ENCODE measurements at places on chromosomes 11 and 22.

GRCh38 chr11:128499613-128500253 lies 87.6 kb downstream of the ETS1 start:
- DNase-seq, result no peak

DNA sequence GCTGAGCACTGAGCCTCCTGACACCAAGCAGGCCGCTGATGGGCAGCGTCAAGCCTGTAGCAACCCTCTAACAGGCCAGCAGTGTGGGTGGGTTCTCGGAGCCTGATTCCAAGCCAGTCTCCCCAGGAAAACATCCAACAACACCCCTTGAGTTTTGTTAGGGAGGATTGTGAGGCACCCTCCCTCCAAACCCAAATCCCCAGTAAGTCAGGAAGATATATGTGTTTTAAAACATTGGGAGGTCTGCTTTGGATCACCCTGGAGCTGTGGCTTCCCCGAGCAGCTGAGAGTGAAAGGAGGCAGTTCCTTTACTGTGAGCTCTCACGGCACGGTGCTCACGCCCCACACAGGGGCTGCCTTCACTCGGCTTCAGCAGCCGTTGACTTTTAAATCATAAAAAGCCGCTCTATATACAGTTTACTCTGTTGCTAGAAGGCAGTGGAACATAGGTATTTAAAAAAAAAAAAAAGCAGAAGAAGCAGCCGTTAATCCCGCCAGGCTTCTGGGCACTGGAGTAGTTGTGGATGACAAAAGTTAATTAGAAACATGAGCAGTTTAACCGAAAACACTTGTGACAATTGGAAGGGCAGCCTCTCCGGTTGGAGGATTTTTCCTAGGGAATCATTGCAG lies 218.6 kb downstream of the NAV2 start:
- peak; percentile 4 for DNase-seq

GRCh38 chr11:115896084-115896483 lies 391.9 kb upstream of the CADM1 start:
- DNase-seq, result no peak

GRCh38 chr22:21718499-21718898 lies 17.1 kb downstream of the YPEL1 start:
- peak; percentile 63 for DNase-seq

GRCh38 chr22:19634226-19634975 lies 79.9 kb upstream of the SEPTIN5 start:
- DNase-seq, result no peak

GRCh38 chr22:23882370-23882769 lies 11.8 kb upstream of the MIF start:
- no peak for DNase-seq

DNA sequence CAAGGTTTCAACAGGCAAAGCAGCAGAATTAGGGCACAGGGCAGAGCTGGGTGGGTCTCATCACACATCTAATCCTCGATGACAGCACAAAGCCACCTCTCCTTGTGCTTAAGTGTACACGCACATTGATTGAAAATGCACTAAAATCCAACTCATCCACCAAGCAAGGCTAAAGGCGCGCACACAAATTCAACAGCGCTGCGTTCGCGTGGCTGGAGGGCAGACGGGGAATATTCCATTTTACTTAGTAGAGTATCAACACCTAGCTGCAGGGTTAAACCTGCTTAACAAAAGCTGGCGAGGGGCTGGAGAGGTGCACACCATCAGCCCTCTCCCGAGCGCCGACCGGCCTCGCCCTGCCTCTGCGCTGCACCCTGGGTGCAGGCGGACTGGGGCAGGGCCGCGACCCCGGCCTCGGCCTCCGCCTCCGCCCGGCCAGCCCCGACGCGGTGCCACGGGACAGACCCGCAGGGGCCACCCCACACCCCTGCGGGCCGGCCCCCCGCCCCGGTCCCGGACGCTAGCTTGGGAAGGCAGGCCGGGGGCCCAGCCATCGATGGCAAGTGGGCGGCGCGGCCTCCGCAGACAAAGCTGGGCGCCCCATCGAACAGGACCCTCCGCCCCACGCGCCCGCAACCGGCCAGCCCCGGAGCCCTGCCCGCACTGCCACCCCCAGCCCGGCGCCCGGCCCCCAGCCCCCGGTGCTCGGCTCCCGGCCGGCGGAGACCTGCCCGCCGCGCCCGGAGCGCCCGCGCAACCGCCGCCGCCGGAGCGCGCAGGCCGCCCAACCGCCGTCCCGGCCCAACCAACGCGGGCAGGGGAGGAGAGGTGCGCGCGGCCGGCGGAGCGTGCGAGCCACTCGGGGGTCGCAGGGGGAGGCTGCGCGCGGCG lies 929 bp downstream of the PRDM10 start:
- DNase-seq, result peak; percentile 37

DNA sequence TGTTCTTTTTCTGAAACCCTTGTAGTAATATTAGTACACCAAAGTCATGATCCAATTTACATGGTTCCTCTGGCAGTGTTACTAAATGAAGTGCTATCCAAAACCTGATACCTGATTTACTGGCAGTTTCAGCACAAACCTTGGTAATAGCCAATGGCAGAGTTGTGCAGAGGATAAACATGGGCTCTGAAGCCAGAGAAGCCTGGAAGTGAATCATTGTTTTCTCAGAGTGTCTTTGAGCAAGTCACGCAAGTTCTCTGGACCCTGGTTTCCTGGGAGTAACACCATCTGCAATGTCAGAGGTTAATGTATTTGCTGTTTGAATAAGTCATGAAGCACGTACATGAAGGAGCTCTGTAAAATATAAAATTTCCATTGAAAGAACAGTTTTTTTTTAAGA lies 222.3 kb upstream of the NARS2 start:
- no peak for DNase-seq

- DNase-seq, result no peak
Observed at GRCh38 chr11:86627776-86628455, 44.5 kb downstream of the ME3 start.

DNA sequence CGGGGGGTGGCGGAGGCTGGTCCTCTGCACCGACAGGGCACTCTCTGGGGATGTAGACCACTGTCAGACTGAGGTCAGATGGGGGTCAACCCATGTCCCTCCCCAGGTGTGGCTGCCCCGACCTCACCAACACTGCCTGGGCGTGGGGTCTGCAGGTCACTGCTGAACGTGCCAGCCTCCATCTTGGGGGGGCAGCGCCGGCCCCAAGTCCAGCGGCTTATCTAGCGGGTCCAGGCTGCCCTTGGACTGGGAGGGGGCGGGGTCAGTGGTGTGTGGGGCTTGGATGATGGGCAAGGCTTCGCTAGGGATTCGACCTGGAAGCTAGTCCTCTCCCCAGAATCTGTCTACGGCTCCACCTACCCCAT lies 178.2 kb downstream of the IGLL1 start:
- no peak for DNase-seq

DNA sequence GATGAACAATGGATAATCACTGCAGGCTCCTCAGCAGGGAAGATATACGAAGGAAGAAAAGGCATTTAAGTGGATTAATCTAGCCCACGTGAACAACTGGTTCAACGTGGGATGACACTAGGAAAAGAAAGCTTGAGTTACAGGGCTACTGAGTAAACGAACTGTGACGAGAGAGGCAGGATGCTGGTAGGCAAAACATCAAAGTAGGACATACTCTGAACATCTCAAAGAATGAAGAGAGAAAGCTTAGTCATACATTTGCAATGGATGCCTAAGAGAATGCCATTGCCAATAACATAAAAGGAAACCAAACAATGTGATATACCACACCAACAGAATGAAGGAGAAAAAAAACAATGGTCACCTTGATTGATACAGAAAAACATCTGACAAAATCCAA lies 12.9 kb downstream of the USP28 start:
- DNase-seq, result no peak

- DNase-seq, result no peak
Observed at GRCh38 chr11:75633409-75634066, 35.3 kb downstream of the MAP6 start.

- DNase-seq, result no peak
Observed at GRCh38 chr11:82675838-82676237, 57.8 kb downstream of the FAM181B start.

GRCh38 chr11:29879560-29879959 lies 137.3 kb downstream of the KCNA4 start:
- DNase-seq, result no peak

- peak; percentile 61 for DNase-seq
Observed at GRCh38 chr11:115963156-115963555, 458.9 kb upstream of the CADM1 start.

DNA sequence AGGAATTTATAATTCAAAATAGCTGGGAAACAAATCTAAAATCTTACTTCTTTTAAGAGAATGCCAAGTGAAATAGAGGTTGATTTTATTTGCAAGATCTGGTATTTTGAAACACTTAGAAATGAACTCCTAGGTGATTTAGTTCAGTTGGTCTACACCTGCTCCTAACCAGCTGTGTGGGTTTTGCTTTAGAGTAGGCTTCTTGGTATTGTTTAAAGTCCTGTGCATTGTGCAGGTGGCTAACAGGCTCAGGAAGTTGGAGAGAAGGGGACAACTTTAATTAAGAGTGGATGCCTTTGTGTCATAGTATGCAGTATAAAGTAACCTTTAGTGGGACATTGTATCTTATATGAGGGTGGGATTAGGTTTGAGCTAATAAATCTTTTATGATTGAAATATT lies 4.1 kb upstream of the RAG2 start:
- no peak for DNase-seq

GRCh38 chr11:44418456-44418830 lies 108.5 kb upstream of the ALX4 start:
- DNase-seq, result no peak

DNA sequence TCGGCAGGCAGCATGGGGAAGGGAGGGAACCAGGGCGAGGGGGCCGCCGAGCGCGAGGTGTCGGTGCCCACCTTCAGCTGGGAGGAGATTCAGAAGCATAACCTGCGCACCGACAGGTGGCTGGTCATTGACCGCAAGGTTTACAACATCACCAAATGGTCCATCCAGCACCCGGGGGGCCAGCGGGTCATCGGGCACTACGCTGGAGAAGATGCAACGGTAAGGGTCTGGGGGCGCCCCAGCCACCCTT lies 204 bp downstream of the FADS2 start:
- DNase-seq, result no peak

DNA sequence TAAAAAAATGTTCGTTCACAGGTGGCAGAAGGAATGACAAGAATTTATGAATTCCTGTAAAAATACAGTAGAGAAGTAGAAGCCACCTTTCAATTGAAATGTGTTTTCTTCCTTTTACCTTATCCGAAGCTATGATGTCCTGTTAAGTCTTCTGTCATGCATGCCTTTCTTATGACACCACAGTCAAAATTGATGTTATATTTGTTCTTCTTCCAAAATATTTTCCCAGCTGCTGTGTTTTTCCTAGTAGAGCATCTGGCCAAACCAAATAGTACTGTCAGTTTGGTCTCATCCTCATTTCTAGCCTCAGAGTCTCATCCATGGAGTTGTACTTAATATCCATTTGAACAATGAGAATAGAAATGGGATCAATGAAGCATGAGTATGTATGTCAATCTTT lies 206.1 kb downstream of the PGR start:
- no peak for DNase-seq

DNA sequence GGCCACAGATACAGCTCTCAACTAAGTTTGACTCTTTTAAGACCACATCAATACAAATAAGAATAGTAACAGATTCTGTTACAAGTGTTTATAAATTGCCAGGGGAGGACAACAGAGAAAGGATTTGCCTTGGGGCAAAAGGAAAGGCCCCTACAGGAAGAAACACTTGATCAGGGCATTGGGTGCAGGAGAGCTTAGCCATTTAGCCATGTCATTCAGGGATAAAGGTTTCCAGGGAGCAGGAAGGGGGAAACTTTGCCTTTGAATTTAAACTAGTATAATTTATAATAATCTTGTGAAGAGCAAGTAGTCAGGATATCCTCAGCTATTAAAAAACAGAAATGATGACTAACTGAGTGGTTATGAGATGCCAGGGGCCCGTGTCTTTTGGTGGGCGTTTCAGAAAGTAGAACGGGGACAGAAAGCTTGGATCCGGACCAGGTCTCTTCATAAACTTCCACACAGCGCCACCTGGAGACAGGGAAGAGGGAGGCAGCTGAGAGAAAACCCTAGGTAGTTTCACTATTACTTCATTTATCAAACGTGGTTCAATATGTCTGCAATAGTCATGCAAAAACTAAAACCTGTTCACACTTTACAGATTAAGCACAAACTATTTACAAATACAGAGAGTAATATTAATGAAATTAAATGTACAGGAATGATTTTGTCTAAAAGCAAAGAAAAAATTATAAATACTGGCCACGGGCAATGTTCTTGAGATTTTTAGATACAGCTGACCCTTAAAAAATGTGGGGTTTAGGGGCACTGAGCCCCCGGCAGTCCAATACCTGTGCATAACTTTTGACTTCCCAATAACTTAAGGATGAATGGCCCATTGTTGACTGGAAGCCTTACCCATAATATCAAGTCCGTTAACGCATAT lies 11.0 kb upstream of the SLC5A4 start:
- peak; percentile 77 for DNase-seq

DNA sequence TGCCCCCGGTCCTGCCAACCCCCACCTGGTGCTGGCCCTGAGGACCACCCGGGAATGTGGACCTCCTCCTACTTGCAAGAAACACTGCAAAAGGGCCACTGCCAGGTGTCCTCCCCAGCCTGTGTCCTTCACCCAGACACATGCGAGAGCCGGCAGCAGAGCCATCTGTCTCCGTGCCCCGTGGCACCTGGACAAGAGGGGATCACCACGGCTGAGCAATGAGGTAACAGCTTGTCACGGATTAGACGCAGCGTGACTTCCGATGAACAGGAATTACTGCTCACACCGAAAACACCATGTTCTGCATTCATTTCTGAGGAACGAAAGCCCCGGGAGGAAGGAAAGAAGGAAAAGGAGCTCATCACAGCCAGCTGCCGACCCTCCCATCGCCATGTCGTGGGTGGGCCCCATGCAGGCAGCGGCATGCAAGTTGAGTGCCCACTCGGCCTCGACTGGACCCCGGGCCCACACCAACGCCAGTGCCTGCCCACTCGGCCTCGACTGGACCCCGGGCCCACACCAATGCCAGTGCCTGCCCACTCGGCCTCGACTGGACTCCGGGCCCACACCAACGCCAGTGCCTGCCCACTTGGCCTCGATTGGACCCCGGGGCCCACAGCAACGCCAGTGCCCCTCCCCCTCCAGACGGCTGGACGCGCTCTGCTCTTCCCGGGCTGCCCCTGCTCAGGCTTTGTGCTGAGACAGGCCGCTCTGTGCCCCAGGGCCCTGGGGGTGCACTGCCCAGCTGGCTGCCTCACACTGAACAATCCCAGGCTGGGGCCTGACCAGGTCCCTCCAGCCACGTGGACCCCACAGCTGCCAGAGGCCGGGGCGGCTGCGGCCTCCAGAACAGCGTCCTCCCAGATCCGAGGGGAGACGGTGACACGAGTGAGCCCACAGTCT lies 22.0 kb downstream of the CHID1 start:
- DNase-seq, result peak; percentile 50

GRCh38 chr11:68269414-68270081 lies 2.2 kb downstream of the C11orf24 start:
- no peak for DNase-seq

GRCh38 chr11:107752508-107752907 lies 40.7 kb upstream of the SLN start:
- no peak for DNase-seq

- DNase-seq, result no peak
Observed at GRCh38 chr11:89458716-89459115, 32.5 kb downstream of the NOX4 start.

GRCh38 chr11:100013011-100013410 lies 674.1 kb upstream of the ARHGAP42 start:
- DNase-seq, result no peak

GRCh38 chr11:111520560-111520959 lies 6.0 kb downstream of the HOATZ start:
- no peak for DNase-seq

Data from NCI-H2171 treated with DMSO at 0.1 percent for 48 hours (cell line).